ENCODE measurements at places on chromosomes 4 and X.

DNA sequence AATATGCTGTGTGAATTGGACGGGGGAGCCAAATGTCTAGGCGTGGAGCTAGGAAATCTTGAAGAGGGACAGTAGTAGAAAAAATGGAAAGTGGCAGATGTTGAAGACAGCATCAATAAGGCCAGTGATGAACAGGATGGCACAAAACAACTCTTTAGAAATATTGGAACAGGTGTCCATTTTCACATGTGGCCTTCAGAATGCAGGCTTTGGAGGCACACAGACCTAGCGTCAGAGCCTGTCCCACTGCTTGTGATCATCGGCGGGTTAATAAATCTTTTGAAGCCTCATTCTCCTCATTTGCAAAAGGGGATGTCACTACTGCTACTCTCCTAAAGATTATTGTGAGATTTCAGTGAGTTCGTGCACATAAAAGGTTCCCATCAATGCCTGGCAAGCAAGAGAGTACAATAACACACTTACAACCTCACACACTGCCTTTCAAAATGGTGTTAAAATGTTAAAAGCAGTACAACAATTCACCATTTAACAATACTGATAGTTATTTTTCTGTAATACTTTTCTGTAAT lies 2.4 kb downstream of the PDLIM3 start:
- no peak for DNase-seq

DNA sequence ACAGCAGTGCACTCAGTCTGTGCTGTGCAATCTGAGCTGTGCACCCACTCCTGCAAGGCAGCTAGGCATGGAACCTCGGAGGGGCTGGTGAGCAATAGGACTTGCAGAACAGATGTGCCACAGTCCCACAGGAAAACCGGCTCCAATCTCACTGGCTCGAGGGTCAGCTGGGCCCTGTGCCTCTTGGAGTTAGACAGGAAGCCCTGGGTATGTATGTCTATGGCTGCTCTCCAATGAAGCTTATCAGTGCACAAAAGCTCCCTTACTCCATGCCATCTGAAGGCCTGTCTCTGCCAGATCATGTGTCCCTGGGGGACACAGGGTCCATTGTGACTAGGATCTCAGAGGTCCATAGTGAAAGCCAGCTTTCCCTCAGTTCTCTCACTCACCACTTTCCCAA lies 335.8 kb downstream of the SH3BGRL start:
- DNase-seq: no peak

DNA sequence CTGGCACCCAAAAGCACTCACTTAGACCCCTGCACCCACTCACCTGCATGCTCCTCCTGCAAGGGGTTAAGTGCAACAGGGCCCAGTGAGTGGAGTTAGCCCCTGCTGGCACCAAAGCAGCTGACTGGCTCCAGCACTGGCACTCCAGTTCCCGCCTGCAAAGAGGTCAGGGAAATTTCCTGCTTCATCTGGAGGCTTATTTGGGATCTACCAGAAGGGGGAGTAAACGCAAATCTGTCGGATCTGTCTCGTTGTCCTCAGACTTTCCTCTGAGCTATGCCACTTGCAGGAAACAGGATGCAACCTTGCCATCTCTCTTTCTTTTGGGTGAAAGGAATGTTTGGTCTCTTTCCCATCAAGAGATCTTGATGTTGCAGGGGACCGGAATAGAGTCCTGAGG lies 435.6 kb downstream of the PCDH10 start:
- DNase-seq: no peak

GRCh38 chr4:77804471-77804870 lies 14.7 kb downstream of the CNOT6L start:
- no peak for DNase-seq

GRCh38 chr4:89403826-89404225 lies 96.2 kb upstream of the GPRIN3 start:
- DNase-seq: no peak

DNA sequence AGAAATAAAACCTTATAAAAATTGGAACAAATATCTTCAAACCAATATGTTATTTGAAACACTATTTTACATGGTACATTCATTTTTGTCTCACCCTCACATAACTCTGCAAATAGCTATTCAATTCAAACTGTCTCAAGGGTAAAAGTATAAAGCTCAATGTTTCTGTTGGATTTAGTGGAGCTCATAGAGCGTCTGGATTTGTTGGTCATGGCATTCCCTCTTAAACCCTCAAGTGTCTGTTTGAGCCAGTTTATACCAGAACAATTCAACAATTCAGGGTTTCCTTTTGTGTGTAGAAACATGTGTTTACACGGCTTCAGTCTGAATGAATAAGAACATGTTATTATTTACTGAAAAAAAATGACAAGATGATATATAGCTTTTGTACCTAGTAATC lies 161.6 kb downstream of the PCDH18 start:
- DNase-seq: no peak

GRCh38 chrX:43002526-43003203 lies 224.7 kb upstream of the PPP1R2C start:
- no peak for DNase-seq

DNA sequence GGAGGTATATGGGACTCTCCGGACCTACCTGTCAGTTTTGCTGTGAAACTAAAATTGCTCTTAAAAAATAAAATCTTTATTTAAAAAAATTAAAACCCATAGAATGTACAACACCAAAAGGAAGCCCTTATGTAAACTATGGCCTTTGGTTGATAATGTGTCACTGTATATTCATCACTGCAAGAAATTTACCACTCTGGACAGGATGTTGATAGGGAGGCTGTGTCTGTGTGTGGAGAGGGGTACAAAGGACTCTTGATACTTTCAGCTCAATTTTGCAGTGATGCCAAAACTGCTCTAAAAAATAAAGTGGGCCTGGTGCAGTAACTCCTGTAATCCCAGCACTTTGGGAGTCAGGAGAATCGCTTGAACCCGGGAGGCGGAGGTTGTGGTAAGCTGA lies 2.9 kb upstream of the ZMYM3 start:
- no peak for DNase-seq
